Stimulated activated CD4-positive, alpha-beta T cell treated with anti-CD3 and anti-CD28 coated beads, Interleukin-15, amount 100 ng/mL, for 48 hours (primary cell): ENCODE measurements at places on chromosomes 12 and 14.
A peak's percentile ranks its signal among the peaks of the same experiment; 100 is the strongest.

- no peak for DNase-seq
These were observed 38.0 kb upstream of the EIF5 start for GRCh38 chr14:103296007-103296406.

DNA sequence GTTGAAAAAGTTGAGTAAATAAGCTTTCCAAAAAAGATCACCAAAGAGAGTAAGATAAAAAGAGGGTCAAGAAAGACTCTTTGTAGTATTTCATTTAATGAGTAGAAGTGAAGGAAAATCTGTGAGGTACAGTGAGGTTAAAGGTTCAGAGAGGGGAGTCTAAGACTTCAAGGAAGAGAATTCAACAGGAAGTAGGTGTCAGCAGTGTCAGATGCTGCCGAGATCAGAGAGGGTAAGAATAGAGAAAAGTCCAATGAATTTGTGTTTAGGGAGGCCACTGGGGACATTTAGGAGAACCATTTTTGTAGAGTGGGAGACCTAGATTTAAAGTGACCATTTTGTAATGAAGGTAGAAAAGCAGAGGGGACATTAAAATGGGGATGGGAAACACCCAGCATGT lies 71.6 kb upstream of the KRAS start:
- no peak for DNase-seq

DNA sequence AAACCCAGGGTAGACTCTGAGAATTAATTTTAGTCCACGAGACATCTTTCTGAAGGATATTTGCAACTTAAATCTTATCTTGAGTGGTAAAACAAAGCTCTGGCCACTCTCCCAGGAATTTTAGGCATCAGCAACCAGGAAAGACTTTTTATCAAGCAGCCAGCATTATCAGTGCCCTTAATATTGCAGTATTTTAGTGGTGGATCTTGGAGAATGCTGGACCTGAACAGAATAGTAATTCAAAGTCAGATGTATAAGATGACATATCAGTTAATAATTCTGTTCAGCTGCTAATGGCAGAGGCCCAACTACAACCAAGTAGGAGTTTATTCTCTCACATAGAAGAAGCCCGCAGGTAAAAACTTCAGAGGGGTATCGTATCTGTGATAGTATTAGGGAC lies 59.0 kb upstream of the CRY1 start:
- no peak for DNase-seq

DNA sequence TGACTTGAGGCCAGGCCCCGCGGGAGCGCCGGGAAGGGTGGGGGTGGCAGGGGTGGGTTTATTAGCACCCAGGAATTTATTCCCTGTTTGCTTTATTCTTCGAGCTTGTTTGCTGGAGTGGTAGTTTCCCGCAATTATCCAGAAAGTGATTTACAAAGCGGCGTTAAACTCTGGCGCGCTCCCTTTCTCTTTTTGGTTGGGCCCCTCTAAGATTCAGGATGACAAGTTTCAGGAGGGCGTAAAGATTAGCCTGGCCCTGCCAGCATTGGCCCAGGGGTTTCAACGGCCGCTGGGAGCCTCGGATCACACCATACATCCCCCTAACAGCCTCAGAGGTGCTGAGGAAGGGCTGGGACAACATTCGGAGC lies 444 bp upstream of the NKX2-8 start:
- no peak for DNase-seq

DNA sequence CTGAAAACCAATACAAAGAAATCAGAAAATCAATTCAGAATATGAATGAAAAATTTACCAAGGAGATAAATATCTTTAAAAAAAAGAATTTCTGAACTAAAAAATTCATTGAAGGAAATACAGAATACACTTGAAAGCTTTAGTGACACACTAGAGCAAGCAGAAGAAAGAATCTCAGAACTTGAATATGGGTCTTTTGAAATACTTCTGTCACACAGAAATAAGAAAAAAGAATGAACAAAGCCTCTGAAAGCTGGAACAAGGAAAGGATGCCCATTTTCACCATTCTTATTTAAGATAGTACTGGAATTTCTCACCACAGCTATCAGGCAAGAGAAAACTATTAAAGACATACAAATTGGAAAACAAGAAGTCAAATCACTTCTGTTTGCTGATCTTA lies 103.1 kb upstream of the NEDD1 start:
- DNase-seq = no peak

DNA sequence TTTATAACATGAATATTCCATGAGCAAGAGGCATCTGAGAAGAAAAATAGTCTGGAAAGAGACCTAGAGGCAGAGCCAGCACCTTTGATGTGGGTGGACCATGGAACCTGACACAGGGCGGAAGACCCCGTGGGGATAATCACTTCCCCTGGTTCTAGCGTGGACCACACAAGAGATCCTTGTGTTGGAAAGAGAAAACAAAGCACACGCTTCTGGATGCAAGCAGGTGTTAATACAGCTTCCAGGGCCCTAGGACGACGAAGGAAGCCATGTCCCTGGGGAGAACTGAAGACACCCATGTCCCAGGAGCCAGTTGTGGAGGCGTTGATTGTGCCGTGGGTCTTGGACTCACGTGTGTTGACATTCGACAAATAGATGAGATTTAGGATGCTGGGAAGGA lies 102.9 kb downstream of the ADGRD1 start:
- DNase-seq = no peak

GRCh38 chr12:93746572-93747168 lies 69.5 kb downstream of the CRADD start:
- DNase-seq = no peak

GRCh38 chr12:71007781-71008404 lies 87.4 kb upstream of the PTPRR start:
- DNase-seq = no peak

GRCh38 chr12:100414739-100415138 lies 57.9 kb downstream of the SLC17A8 start:
- DNase-seq = no peak

GRCh38 chr12:110762891-110763290 lies 20.2 kb upstream of the PPP1CC start:
- DNase-seq = no peak

DNA sequence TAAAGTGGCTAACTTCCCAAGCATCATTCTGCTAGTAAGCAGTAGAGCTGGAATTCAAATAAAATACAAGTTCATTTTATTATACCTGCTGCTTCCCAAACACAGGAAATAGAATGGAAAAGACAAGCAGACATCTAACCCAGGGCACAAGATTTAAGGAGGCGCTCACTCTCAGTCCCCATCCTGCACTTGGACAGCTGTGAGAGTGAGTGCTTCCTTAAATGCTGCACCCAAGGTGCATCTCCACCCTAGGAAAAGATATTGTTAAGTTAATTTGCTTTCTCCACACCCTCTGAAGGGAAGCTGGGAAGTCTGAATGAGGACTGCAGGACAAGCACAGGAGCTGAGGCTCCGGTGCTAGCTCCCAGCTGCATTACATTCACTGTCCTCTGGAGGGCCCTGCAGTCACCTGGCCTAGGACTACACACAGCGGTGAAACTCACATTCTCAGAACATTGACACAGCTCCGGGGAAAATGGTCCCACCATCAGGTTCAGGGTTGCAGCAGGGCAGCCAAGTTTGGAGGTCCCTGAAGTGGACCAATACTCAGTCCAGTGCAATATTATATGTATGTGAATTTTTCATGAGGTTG lies 14.2 kb downstream of the HEBP1 start:
- DNase-seq = no peak

DNA sequence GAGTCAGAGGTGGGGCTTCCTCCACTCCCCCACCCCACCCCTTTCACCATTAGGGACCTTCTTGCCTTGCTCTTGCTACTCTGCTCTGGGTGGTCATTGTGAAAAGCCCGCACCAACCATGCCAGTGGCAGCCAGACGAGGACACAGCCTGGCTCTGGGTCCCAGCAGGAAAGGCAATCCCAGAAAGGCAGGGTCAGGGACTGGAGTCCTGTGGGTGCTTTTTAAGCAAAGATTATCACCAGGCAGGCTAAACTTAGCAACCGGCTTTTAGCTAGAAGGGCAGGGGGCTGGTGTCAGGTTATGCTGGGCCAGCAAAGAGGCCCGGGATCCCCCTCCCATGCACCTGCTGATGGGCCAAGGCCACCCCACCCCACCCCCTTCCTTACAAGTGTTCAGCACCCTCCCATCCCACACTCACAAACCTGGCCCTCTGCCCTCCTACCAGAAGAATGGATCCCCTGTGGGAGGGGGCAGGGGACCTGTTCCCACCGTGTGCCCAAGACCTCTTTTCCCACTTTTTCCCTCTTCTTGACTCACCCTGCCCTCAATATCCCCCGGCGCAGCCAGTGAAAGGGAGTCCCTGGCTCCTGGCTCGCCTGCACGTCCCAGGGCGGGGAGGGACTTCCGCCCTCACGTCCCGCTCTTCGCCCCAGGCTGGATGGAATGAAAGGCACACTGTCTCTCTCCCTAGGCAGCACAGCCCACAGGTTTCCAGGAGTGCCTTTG lies 1.2 kb upstream of the GAPDH start:
- peak; percentile 34 for DNase-seq

- DNase-seq = no peak
These were observed 2.6 kb downstream of the GDF11 start for GRCh38 chr12:55745361-55746173.

GRCh38 chr12:124040291-124040690 lies 67.3 kb downstream of the ZNF664 start:
- DNase-seq = no peak

DNA sequence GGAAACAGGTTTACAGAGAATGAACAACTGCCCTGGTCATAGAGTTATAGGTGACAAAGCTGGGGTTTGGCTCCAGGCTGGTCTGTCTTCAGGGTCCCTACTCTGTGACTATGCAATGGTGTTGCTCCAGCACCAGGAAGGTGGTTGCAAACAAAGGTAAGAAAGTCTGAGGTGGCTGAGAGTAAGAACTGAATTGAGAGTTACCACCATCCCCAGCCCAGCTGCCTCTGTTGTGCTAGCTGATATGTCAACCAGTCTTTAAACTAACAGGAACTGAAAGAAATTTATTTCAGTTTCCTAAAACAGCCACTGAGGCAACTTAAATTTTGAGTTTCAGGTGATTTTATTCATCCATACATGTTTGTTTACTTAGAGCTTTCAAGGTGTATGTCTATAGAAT lies 111.0 kb upstream of the LRIG3 start:
- DNase-seq = no peak

GRCh38 chr12:109673884-109674283 lies 39.7 kb upstream of the FAM222A start:
- no peak for DNase-seq

GRCh38 chr12:117903110-117903840 lies 65.5 kb downstream of the KSR2 start:
- DNase-seq = no peak

DNA sequence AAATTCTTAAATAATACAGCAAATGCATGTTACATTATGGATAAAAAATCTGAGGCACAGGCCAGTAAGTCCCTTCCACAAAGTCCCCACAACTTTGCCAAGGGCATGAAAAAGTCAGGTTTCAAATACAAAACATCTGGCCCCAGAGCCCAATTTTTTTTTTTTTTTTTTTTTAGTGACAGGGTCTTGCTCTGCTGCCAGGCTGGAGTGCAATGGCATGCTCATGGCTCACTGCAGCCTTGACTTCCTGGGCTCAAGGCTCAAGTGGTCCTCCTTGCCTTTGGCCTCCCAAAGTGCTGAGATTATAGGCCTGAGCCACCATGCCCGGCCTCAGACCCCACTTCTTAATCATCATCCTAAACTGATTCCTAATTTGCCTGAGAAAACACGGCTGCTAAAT lies 3.1 kb upstream of the TTC8 start:
- DNase-seq = no peak

DNA sequence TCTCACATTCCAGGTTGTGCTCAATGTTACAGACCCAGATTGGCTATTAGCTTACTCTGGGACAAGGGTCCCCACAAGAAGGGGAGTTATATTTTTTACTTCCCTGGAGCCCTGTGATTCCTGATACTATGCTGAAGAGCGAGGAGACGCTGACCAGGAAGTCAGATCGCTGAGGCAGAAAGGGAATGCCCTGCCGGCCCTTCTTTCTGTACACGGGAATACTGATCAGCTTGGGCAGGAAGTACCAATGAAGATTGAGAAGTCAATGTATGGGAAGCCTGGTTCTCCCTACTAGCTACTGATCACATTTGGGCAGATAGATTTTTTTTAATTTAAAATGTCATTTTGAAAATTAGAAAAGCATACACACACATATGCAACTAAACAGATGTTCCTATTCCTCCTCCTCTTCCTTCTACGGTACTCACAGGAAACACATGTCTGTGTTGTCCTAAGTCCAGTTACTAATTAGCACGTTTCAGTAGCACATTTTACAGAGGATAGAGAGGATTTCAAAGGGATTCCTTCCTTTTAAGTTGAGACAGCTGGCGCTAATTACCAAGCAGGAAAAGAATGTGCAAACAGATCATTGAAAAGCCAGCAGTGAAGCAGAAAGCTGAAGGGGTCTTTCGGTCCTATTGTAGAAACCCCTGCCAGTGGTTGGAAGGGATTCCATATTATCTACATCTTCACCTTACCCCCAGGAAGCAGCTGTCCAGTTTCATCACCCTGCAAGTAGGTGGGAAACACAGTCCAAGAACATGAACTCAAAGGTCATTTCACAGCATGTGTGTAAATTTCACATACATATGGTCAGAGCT lies 292.4 kb downstream of the DUSP6 start:
- no peak for DNase-seq

DNA sequence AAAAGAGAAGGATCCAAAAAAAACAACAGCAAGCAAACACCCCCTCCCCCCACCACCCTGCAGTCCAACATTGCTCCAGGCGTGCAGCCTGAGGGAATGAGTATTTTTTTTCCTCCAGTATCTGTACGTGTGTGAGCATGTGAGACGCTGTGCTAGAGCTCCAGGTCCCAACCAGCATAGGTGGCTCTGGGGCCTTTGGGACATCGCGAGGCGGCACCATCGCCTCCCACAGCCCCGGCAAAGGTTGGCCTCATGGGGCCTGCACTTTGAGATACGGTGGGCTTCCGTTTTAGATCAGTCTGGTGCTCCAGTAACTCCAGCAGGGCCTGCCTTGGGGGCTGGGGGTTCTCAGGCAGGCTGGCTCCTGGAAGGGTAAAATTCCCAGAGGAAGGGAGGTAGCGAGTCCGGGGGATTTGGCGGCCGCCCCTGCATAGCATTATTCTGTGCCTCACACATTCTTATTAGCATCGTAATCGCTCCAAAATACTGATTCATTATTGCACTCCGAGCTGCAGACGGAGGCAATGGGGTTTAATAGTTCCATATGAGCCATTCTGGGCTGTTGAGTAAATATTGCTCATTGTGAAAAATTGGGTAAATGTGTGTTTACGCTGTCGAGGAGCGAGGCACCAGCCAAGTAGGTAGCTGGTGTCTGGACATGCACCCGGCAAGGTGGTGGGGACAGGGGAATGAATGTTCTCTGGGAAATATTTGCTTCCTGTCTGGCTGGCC lies 143.1 kb upstream of the MYL2 start:
- DNase-seq = no peak

DNA sequence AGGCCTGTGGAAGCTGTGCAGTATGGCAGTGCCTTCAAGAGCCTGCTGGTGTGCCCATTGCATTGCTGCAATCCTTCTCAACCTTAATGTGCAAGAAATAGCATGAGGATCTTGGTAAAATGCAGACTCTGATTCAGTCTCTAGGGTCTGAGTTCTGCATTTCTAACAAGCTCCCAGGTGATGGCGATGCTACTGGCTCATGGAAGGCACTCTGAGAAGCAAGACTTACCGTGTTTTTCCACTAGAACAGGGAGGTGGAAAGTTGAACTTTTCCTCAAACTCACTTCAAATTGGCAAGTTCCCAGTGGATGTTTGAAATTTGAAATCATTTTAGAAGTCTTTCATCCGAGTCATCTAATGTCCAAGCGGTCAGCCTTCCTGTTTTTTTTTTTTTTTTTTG lies 55.5 kb downstream of the MYRFL start:
- DNase-seq = no peak

GRCh38 chr12:26317942-26318575 lies 122.7 kb downstream of the SSPN start:
- DNase-seq = no peak
